ENCODE measurements at places on chromosomes 6 and 20.

DNA sequence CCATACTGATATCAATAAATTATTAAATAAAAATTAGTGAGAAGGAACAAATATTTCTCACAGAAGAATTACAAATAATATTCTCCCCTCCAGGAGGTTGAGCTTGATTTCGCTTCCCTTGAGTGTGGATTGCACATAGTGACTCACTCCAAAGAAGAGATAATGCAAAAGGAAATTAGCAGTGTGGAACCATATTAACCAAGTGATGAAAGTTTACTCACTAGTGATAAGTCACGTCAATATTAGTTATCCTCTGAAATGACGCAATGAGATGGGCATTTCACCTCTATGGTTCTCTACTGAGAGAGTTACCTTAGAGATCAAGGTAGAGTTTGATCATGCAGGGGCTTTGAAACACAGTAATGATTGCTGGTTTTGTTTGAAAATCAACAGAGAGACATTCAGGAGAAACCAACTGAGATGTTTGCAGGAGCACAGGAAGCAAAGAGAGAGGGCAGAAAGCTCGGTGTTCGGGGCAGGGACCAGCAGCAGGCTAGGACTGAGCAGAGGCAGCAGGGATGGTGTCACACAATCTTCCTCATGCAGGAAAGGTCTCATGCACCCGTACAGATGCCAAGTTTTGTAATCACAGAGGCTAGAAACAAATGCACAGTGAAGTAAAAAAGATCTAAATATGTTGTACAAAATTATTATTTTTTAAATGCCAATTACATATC, 634.5 kb downstream of the QKI start:
- no peak for DNase-seq

GRCh38 chr6:133408543-133408942, 167.4 kb downstream of the EYA4 start:
- no peak for DNase-seq

DNA sequence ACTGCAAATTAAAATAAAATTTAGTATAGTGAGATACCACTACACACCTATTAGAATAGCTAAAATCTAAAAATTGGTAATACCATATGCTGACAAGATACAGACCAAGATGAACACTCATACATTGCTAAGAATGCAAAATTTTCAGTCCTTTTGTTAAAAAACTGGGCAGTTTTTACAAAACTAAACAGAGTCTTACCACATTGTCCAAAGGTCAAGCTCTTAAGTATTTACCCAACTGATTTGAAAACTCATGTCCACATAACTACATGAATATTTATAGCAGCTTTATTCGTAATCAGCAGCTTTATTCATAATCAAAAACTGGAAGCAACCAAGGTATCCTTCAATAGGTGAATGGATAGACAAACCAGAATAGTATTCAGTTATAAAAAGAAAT, 10.0 kb downstream of the POLR3F start:
- no peak for DNase-seq

GRCh38 chr6:21648475-21649050, 55.0 kb downstream of the SOX4 start:
- no peak for DNase-seq

DNA sequence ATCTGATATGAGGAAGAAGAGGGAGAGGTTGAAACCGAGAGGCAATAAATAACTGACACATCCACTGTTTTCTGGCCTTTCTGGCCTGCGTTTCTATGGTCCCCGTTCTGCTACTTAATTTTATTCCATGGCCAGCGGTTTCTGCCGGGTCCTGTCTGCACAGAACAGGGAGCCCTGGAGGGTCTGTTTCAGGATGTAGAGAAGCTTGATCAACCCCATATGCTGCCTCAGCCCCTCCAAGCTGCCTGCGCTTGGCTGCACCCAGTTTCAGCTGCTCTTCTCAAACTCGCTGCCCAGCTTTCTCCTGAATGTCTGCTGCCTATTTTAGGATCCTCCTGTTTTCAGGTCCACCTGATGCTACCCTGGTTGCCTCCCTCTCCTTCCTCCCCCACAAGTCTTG, 18.5 kb upstream of the PACSIN1 start:
- DNase-seq = no peak

DNA sequence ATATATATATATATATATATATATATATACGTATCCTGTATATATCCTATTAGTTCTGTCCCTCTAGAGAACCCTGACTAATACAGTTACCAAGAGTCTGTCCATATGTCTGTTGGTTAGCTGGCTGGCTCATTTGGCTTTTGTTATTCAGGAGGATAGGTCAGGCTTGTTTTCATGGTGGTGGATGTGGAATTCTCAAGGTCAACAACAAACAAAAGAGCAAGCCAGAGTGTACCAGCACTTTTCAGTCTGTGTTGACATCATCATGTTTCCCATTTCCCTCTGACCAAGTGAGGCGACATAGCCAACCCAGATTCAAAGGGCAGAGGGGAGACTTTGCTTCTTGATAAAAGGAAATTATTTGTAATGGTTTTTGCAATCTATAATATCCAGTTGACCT, 88.5 kb upstream of the PTCHD4 start:
- no peak for DNase-seq

- DNase-seq = no peak
These were observed 28.6 kb downstream of the GNAS-AS1 start for GRCh38 chr20:58822149-58822548.

DNA sequence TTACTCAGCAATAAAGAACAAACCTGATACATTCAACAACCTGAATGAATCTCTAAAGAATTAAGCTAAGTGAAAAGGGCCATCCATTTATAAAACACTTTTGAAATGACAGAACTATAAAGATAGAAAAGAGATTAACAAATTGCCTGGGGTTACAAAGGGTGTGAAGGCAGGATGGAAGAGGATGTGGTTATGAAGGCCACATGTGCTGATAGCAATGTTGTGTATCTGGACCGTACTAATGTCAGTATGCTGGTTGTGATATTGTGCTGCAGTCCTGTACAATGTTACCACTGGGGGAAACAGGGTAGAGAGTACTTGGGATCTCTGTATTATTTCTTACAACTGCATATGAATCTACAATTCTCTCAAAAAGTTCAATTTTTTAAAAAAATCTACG, 36.4 kb downstream of the ELOVL5 start:
- DNase-seq = peak; percentile 42

- no peak for DNase-seq
These were observed 132.6 kb upstream of the MTHFD1L start for GRCh38 chr6:150732765-150733539.

- peak; percentile 57 for DNase-seq
These were observed 81.2 kb downstream of the EZR start for GRCh38 chr6:158737710-158738615.

DNA sequence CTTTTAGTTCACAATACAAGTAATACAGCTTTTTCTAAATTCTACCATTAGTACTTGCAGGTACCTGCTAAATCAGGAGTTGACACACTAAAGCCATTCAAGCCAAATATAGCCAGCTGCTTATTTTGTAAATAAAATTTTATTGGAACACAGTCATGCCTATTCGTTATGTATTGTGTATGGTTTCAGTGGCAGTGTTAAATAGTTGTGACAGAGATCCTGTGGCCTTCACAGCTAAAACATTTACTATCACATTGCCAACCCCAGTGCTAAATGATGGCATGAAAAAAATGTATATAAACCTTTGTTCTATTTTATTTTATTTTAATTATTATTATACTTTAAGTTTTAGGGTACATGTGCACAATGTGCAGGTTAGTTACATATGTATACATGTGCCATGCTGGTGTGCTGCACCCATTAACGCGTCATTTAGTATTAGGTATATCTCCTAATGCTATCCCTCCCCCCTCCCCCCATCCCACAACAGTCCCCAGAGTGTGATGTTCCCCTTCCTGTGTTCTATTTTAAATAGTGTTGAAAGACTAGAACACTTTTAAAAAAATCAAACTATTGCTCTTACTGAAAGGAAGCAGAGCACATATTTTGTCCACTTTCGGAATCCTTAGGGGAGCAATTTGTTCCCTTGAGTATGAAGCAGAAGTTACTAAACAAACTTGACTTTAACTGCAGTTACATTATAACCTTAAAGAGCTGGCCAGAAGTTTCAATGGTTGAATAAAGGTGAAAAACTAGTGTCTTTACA, 115.7 kb downstream of the PRIM2 start:
- no peak for DNase-seq

DNA sequence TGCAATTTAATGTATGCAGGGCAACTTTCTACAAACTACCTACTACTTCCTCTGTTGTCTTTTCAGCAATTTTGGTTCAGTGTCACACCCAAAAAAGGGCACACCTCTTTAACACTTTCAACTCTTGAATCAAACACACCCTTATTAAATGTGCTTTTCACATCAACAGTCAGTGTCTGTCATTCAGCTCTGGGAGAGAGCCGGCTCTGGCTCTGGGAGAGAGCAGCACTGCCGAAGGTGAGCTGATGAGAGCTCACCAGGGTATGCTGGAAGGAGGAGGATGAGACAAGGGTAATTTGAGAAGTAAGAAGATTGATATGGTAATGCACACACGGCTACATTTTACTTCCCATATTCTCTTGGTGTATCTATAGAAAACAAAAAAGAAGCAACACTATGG, 134.3 kb downstream of the RTN4IP1 start:
- DNase-seq = no peak

GRCh38 chr6:87351583-87351982, 7.0 kb downstream of the C6orf163 start:
- DNase-seq = no peak

DNA sequence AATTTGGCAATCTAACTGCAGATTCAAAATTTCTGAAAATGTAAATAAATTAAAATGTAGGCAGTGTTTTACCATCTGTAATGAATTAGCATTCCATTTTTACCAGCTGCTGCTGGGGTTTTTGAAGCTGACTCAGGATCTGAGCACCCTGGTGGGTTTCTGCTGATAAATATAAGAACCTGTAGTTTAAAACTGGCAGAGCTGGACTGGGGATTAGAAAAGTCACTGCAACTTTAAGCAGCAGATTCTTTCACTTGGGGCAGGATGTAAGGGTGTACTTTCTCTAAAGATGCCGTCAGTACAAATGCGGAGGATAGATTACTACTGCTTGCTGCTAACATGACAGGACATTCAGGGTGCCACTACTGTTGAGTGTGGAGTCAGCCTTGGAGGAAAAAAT, 341.8 kb downstream of the CDKAL1 start:
- DNase-seq = peak; percentile 81

- peak; percentile 3 for DNase-seq
These were observed 499.8 kb upstream of the PTCHD4 start for GRCh38 chr6:48610846-48611245.

DNA sequence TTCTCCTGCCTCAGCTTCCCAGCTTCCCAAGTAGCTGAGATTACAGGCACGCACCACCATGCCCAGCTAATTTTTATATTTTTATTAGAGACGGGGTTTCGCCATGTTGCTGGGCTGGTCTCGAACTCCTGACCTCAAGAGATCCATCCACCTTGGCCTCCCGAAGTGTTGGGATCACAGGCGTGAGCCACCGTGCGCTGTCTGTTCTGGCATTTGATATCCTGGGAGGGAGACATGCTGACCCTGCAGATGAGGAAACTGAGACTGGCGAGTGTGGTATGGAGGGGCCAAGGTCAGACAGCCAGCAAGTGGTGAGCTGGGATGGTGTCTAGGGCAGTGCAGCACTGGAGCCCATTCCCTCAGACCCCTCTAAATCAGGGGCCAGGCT, 44.6 kb downstream of the SRC start:
- no peak for DNase-seq

- DNase-seq = no peak
These were observed 2.4 kb downstream of the HEBP2 start for GRCh38 chr6:138406443-138406842.

GRCh38 chr6:44456070-44456965, 68.8 kb downstream of the CDC5L start:
- peak; percentile 71 for DNase-seq

DNA sequence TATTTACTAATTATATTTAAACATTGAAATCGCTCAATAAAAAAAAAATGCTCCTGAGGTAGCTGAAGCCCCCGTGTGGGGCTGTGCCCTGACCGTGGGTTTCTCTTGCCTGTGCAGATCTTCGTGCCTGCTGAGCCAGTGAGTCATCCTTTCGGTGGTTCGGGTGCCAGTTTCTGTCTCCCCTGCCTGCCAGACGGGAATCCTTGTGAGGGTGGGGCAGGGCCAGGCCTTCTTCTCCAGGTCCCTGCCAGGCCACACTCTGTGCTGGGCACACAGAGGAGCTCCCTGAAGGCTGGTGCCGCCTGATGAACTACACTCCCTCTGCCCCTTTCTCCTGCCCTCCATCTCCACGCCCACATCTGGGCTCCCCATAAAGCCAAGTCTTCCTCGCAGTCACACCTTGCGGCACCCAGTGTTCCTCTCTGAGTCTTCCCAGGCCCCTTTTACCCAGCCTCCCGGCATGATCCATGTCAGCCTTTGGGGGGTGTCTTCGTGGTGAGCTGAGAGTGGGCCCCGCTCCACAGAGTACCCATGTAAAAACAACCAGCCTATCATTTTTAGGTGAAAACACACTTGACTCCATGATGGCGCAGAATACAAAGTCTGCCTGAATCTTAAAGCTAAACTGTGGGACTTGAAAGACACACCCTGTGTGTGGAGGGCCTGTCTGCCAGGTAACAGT, 19.3 kb downstream of the FGD2 start:
- peak; percentile 51 for DNase-seq

- DNase-seq = no peak
These were observed 187.5 kb upstream of the FKBP1C start for GRCh38 chr6:63023726-63024125.

DNA sequence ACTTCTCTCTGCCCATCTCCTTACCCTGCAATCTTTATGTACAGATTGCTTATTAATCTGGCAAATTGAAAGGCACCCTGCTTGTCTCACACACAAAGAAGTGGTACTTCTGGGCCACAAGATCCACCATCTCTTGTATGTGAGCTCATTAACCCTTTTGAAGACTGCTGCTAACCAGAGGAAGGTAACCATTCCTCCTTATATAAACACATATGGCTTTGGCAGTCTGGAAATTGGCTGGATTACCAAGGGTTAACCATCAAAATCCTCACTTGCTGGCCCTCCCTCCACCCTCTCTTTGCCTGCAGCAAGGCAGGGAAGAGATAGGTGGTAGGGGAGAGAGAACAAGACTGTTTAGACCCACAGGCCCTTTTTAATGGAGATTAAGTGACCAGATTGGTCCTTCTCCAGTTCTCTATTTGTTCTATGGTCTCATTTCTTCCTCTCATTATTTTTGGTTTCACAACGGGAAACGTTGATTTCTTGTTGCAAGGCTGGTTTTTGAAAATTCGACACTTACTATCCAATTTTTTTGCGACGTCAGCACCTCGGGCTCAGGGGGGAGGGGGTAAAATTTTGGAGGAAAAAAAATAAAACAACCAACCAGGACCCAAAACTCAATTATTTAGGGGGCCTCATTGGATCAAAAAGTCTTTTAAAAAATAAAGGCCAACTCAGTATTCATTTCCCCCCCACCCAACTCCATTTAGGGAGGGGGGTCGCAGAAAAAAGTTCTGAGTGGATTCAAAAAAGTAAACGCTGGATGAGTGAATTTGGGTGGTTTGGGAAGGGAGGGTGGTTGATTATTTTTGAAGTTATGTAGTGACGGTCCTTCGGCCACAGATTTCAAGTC, 859 bp downstream of the PPP1R10 start:
- DNase-seq = peak; percentile 46

DNA sequence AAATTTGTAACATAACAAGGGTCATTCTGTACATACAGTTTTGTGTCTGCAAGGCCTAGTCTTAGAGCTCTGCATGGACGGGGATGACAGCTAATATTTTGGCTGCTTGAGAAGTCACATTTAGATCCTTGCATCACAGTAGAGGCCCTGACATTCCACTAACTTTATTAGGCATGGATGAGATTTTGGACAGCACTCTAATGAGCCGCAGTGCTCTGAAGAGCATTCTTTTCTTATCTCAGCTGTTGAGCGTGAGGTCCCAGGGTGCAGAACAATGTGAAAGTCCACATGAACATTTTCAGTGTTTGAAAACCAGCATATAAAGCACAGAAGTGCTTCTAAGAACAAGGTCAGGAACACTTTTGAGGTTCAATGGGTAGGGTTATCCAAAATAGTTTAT, 58.9 kb downstream of the IPCEF1 start:
- DNase-seq = peak; percentile 60
